ENCODE measurements at places on chromosomes 3 and 15. TPM values are rescaled to one million over a fixed set of nuclear protein-coding genes. Genes with fewer than 3 reads are reported as not detected.
A peak's percentile ranks its signal among the peaks of the same experiment; 100 is the strongest.

DNA sequence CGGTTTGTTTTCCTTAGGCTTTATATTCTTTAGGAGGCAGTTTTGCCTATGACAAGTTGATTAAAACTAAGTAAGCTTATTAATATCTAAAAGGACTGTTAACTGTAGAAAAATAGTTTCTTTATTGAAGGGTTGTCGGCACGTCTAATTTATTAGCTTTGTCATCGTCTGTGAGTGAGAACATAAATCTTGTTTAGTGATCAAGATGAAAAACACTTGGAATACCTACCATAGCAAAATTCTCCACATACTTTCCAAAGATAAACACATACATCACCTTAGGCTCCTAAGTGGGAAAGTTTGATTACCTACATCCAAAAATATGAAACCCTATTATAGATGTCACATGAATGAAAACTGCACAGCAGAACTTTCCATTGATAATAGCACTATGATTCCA, 139.1 kb upstream of the BNIP2 start:
- no peak overlapping the region for H3K4me3 ChIP-seq
- H3K4me1 ChIP-seq: no peaks in the 10 kb centered on the region
- no peaks in the 10 kb centered on the region for H3K36me3 ChIP-seq
- no peak overlapping the region for H3K27ac ChIP-seq
- DNase-seq: no peak

The MKRN3 gene
- total RNA-seq: not detected

The PIGZ gene
- total RNA-seq: 6.7 TPM

GRCh38 chr3:71074423-71074822, 509.1 kb downstream of the FOXP1 start:
- no peaks in the 10 kb centered on the region for H3K36me3 ChIP-seq
- H3K27ac ChIP-seq: no peak overlapping the region
- no peaks in the 10 kb centered on the region for H3K27me3 ChIP-seq
- H3K4me3 ChIP-seq: no peak overlapping the region

DNA sequence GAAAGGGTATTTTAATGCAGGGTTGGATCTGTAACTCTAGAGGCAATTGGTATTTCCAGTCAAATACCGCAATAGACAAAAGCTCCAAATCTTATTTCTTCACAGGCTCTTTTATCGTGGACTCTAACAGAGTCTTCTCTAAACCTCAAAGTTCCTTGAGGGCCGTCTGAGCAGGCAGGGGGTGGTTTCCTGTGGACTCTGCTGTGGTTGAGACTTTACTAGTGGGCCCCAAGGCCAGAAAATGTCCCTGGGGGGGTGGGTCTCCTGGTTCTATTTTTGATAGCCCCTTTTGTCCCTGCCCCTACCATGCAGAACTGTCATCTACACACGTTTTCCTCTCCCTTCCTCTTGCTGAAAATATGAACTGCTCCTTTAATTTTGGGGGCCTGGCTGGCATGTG, 80.1 kb downstream of the ASB7 start:
- no peak for DNase-seq
- no peaks in the 10 kb centered on the region for H3K27me3 ChIP-seq
- no peaks in the 10 kb centered on the region for H3K36me3 ChIP-seq

The ACKR4 gene
- 8.1 TPM for total RNA-seq

GRCh38 chr15:52528564-52529340, at the start of gene MYO5A:
TSS of gene MYO5A (minus strand) at chr15:52528880. CDS start at chr15:52528806, 74 bp downstream.
- peak; percentile 57 for DNase-seq
- no peak within 1 kb of the TSS for H3K27ac ChIP-seq
- peaks cover 5% of the 10 kb centered on the region for H3K36me3 ChIP-seq
- H3K4me3 ChIP-seq: peak within 1 kb of the TSS; percentile 61

GRCh38 chr3:55662683-55663082, 175.6 kb upstream of the WNT5A start:
- no peak overlapping the region for H3K4me3 ChIP-seq
- no peak overlapping the region for H3K27ac ChIP-seq
- DNase-seq: no peak
- H3K4me1 ChIP-seq: no peaks in the 10 kb centered on the region
- H3K27me3 ChIP-seq: no peaks in the 10 kb centered on the region

- peaks cover 33% of the 10 kb centered on the region for H3K4me1 ChIP-seq
- no peaks in the 10 kb centered on the region for H3K27me3 ChIP-seq
- no peaks in the 10 kb centered on the region for H3K36me3 ChIP-seq
- no peak for DNase-seq
- no peak overlapping the region for H3K4me3 ChIP-seq
These were observed 357.4 kb downstream of the SHQ1 start for GRCh38 chr3:72490688-72491435.

The ARRDC4 gene
- 3.2 TPM for total RNA-seq

DNA sequence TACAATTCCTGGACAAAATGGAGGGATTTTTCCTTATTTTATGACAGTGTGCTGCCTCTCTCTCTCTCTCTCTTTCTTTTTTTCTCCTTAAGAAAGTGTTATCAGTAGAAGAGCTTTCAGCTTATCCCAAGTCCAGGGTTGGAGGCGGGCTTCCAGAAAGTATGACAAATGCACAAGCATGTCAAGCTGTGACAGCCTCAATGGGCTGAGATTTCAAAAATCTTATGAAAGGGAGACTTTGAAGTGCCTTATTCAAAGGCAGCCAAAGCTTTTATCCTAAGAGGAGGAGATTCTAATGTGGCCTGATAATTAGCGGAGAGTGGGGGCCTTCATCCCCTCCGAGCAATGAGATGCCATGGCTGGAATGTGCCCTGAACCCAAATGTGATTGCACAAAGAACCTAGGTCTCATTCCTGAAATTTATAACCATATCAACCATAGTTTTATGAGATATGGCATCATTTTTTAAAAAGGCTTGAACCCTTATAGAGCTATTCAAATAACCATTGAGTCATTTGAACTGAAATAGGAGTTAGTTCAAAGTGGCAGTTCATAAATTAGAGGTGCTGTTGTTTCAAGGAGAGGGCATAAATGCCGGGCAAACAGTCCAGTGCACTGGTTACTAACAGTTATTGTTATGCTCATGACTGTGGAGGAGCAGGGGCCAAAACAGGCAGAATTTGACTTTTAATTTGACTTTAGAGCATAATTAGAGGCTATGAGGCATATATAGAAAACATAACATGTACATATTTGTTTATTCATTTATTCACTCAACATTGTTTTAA, 261.6 kb upstream of the THRB start:
- H3K4me1 ChIP-seq: no peaks in the 10 kb centered on the region
- peaks cover 8% of the 10 kb centered on the region for H3K27me3 ChIP-seq
- H3K27ac ChIP-seq: no peak overlapping the region
- no peaks in the 10 kb centered on the region for H3K36me3 ChIP-seq
- DNase-seq: no peak

The NOX5 gene
- 0.20 TPM for total RNA-seq

DNA sequence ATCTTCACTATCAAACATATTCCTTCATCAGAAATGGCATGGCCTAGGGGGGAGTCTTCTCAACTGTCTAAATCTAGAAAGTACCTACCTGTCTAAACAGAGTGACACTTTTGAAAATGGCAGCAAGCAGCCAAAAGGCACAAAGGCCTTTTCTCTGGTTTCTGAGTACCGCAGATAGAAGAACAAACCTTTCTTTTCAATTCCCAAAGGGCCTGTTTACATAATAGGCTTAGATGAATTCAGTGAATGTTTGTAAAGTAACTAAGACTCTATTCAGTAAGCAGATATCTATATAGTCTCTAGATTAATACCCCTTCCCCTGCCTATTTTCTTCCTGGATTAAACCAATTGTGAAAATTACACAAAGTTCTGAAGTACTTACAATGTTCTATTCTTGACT, 7.1 kb downstream of the MYEF2 start:
- no peak overlapping the region for H3K27ac ChIP-seq
- H3K27me3 ChIP-seq: no peaks in the 10 kb centered on the region
- H3K4me1 ChIP-seq: no peaks in the 10 kb centered on the region
- no peak for DNase-seq
- no peaks in the 10 kb centered on the region for H3K36me3 ChIP-seq
- no peak overlapping the region for H3K4me3 ChIP-seq

- no peak overlapping the region for H3K4me3 ChIP-seq
- no peaks in the 10 kb centered on the region for H3K36me3 ChIP-seq
- H3K27ac ChIP-seq: no peak overlapping the region
These were observed 11.3 kb upstream of the RPL39L start for GRCh38 chr3:187150599-187150998.
